ENCODE measurements at places on chromosomes 3 and 15. TPM values are rescaled to one million over a fixed set of nuclear protein-coding genes. Genes with fewer than 3 reads are reported as not detected.

Gene ANKUB1
- total RNA-seq = not detected

Gene VWA5B2
- 0.06 TPM for total RNA-seq

Gene LRTM1
- not detected for total RNA-seq

Gene DHX36
- total RNA-seq = 41.2 TPM

Gene CHDH
- total RNA-seq = under 0.01 TPM

Gene CD200R1
- 0.06 TPM for total RNA-seq

Gene ABHD6
- total RNA-seq = 8.5 TPM

Gene TUBGCP5
- 34.7 TPM for total RNA-seq

Gene DAG1
- 49.7 TPM for total RNA-seq

Gene SAMMSON
- total RNA-seq = not detected

Gene ELL3
- 3.4 TPM for total RNA-seq

Gene XYLB
- 9.1 TPM for total RNA-seq

Gene STT3B
- 154 TPM for total RNA-seq

Gene CDCP1
- 7.7 TPM for total RNA-seq

Gene GABRR3
- not detected for total RNA-seq

Gene ADGRG7
- 52.7 TPM for total RNA-seq

Gene GOLGA6D
- not detected for total RNA-seq

Gene SNX22
- 0.13 TPM for total RNA-seq

Gene IL16
- 0.40 TPM for total RNA-seq

Gene TLR9
- total RNA-seq = under 0.01 TPM

Gene LRRN1
- not detected for total RNA-seq

Gene PAQR9
- 0.25 TPM for total RNA-seq

Gene CPN2
- not detected for total RNA-seq

Gene TM6SF1
- total RNA-seq = 0.50 TPM

Gene ARL13B
- 9.1 TPM for total RNA-seq

Gene EOGT
- 77.2 TPM for total RNA-seq

Gene SEMA4B
- total RNA-seq = 27.0 TPM

Gene AMOTL2
- total RNA-seq = 69.0 TPM

Data from aortic smooth muscle cell (primary cell).